ENCODE measurements at places on chromosomes 11 and 22.

- DNase-seq = no peak
Observed at GRCh38 chr22:31229402-31230079, 17.4 kb downstream of the LIMK2 start.

DNA sequence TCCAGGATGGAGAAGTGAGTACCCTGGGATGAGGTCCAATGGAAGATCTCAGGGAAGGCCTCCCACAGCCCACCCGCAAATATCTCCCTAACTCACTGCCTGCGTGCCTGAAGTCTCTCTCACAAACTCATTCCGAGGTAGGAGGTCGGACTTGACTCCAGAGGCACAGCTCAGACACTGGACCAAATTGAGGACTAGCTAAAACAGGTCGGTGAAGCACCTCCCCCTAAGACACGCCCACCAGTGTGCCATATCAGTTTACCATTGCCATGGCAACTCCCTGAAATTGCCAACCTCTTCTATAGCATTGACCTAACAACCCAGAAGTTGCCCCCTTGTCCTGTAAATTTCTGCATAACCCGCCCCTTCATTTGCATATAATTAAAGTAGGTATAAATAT, 17.5 kb downstream of the RPL3 start:
- DNase-seq = no peak

GRCh38 chr22:34036931-34037330, 116.7 kb upstream of the LARGE1 start:
- no peak for DNase-seq

DNA sequence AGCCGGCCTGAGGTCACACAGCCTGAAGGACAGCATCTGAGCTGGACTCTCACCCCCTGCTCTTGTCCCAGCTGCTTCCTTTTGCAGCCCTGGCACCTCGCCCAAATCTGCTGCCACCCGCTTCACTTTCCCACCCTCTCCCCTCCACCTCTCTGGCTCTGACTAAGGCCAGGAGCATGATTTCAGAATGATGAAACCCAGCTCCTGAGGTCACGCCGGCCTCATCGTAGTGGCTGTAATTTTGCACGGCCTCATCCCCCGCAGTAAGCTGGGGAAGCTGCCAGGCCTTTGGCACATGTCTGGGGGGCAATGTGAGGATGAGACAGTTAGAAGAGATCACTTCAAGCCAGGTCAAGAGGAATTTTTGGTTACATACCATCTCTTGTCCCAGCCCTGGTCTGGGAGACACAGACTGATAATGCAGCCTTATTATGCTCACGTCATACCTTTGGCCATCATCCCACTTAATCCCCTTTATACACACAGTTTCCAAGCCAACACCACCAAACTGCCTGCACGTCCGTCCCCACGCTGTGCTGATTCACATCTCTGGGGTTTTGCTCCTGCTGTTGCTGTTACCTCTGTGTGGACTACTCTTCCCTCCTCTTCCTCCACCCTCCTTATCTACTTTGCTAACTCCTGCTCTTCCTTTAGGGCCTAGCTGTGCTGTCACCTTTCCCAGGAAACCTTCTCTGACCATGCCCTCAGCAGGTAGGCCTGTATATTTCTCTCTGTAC, 58.1 kb downstream of the CHRDL2 start:
- no peak for DNase-seq

DNA sequence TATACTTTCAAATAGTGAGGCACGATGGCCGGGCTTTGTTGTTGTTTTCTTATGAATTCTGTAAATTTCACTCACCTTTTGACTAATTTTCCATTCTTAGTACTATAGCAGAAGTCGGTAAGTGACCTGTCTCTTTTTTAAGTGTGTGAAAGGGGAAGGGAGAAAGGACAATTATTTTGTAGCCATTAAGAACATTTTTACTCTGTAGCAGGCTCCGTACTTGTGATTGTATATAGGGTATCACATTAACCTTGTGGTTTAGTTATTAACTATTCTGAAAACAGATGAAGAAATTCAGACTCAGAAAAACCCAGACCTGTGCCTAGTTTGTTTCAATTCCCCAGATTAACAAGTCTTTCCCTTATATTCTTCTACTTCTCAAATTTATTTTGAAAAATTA, 78.7 kb downstream of the CASP12 start:
- DNase-seq = no peak

- no peak for DNase-seq
Observed at GRCh38 chr11:85114786-85115185, 512.4 kb downstream of the DLG2 start.

DNA sequence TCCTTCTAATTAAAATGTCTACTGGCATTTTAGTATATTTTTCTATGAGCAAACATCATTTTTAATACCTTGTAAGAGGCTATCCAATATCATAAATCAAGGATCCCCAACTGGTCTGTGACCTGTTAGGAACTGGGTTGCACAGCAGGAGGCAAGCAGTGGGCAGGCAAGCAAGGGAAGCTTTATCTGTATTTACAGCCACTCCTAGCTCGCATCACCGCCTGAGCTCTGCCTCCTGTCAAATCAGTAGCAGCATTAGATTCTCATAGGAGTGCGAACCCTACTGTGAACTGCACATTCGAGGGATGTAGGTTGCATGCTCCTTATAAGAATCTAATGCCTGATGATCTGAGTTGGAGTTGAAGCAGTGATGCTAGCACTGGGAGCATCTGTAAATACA, 70.2 kb upstream of the CREB3L1 start:
- DNase-seq = no peak

- no peak for DNase-seq
Observed at GRCh38 chr11:122720107-122720881, 64.8 kb downstream of the UBASH3B start.

DNA sequence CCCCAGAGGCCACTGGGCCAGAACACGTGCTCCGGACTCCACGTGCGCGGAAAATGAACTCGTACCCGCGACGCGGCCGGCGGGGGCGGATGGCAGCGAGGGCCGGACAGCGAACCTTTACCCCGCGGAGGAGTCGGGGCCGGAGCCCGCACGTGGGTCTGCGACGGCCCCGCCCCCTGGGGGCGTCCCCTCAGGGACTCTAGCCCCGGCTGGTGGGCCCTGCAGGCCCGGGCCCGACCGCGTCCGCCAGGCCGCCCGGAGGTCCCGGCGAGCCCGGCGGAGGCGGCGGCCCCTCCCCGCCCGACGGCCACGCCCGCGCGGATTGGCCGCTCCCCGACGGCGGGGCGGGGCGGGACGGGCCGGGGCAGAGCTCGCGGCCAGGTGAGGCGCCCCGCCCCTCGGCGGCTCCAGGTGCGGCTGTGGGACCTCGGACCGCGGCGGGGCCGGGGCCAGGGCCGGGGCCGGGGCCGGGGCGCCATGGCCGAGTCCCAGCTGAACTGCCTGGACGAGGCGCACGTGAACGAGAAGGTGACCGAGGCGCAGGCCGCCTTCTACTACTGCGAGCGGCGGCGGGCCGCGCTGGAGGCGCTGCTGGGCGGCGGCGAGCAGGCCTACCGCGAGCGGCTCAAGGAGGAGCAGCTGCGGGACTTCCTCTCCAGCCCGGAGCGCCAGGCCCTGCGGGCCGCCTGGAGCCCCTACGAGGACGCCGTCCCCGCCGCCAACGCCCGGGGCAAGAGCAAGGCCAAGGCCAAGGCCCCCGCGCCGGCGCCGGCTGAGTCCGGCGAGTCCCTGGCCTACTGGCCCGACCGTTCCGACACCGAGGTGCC, at the start of gene FAM83F:
Gene FAM83F, plus strand, starts transcription at position 389 of the 827 bp plus-strand sequence. Its CDS starts 89 bp downstream, at position 478.
- DNase-seq = no peak

- DNase-seq = no peak
Observed at GRCh38 chr22:42177891-42178336, 47.3 kb upstream of the CYP2D6 start.

- no peak for DNase-seq
Observed at GRCh38 chr11:78339483-78339882, 78.1 kb downstream of the GAB2 start.

DNA sequence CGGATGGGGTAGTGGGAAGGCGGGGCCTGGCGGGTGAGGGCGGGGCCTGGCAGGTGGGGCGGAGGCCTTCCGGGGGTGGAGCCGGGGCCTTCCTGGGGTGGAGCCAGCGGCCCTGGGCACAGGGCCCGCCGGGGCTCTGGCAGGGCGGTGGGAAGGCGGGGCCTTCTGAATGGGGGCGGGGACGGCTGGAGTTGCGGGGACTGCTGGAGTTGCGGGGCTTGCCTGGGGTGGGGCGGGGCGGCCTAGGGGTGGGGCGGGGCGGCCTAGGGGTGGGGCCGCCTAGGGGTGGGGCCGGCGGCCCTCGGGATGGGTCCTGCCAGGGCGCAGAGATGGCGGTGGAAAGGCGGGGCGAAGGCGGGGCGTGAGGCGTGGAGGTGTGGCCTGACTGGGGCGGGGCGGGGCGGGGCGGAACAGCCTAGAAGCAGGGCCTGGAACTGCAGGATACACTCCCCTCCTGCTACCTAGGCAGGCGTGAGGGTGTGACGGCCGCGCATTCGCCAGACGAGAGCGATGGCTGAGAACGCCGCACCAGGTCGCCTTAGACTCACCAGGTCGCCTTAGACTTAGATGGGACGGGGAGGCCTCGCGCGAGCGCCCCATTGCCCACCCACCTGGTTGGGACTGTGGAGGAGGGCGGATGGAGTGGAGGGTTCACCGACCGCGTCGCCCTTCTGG, 19.3 kb downstream of the RRP7A start:
- DNase-seq = peak; percentile 92

DNA sequence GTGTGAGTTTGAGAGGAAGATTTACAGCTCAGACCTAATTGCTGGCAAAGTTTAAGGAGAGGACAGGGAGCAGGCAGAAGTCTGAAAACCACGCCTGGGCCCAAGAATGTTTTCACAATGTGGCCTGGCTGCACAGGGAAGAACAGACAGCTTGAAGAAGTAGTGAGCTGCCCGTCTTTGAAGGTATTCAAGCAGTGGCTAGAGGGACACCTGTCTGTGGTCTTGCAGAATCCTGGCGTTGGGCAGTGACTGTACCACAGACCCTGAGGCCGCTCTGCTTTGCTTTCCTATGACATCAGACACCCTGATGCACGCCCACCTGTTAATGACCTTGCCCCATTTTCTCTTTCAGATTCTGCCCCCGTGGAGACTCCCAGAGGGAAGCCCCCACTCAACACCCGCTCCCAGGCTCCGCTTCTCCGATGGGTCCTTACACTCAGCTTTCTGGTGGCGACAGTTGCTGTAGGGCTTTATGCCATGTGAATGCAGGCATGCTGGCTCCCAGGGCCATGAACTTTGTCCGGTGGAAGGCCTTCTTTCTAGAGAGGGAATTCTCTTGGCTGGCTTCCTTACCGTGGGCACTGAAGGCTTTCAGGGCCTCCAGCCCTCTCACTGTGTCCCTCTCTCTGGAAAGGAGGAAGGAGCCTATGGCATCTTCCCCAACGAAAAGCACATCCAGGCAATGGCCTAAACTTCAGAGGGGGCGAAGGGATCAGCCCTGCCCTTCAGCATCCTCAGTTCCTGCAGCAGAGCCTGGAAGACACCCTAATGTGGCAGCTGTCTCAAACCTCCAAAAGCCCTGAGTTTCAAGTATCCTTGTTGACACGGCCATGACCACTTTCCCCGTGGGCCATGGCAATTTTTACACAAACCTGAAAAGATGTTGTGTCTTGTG, 6.6 kb upstream of the MCM5 start:
- no peak for DNase-seq

DNA sequence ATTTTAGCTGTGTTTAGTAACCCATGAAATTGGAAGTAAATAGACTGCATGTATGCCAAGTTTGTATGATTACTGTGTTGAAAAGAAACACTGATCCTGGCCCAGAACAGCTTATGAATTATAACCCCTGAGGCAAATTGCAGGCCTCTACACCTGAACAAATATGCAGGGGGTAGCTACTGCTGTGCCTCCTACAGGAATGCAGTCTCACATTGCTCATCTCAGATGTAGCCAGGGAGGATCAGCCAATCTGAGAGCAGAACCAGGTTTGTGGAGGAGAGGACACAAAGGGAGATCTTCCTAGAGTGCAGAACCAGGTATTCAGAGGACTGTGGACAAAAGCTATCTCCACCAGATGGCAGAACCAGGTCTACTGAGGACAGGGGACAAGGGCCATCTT, 442.2 kb upstream of the DDI1 start:
- no peak for DNase-seq

GRCh38 chr11:22984045-22984444, 123.8 kb upstream of the CCDC179 start:
- DNase-seq = no peak

- no peak for DNase-seq
Observed at GRCh38 chr22:40434745-40435144, 64.4 kb downstream of the SGSM3 start.

- DNase-seq = no peak
Observed at GRCh38 chr11:44833877-44834452, 107.2 kb downstream of the TSPAN18 start.

- peak; percentile 68 for DNase-seq
Observed at GRCh38 chr11:63769042-63769713, 603 bp upstream of the ZFTA start.

- no peak for DNase-seq
Observed at GRCh38 chr11:66607126-66607834, 9.2 kb upstream of the RBM14 start.

DNA sequence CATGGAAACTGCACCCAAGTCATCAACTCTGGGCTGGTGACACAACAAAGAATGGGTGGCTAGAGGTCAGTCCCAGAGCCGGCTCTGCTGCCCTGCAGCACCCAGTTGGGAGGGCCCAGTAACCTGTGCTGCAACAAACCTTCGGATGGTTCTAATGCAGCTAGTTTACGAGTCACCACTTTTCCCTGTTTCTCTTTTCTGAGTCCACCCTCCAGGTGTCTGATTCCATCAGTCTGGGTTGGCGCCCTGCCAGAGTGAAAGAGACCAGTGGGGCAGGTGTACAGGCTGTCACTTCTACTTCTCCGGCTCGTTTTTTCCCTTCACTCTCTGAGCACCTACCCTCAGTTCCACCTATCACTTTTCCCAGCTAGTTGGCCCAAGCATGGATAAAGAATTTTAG, 572.9 kb downstream of the NTM start:
- DNase-seq = no peak

DNA sequence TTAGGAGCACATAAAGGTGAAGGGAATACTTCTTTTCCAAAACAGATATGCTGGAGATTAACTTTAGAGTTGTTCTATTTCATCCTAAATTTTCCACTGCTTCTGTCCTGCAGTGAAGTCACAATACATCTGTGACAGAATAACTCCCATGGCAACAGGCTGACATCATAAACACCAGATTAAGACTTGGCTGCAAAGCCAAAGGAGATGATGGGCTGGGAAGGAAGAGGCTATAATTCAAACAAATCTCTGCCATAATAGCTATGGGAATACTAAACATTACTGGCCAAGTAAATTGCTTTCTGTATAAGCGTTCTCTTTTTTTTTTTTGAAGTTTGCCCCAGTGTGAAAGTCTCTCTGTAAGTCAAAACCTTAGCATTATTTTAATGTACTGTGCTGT, 107.7 kb downstream of the CADM1 start:
- no peak for DNase-seq

GRCh38 chr22:46588279-46589140, 31.7 kb upstream of the GRAMD4 start:
- DNase-seq = no peak

GRCh38 chr22:19822301-19823117, 32.2 kb downstream of the GNB1L start:
- DNase-seq = no peak

GRCh38 chr22:29090039-29090438, 17.2 kb downstream of the KREMEN1 start:
- DNase-seq = no peak

- no peak for DNase-seq
Observed at GRCh38 chr11:126060757-126061171, 1.9 kb downstream of the CDON start.

Measured in activated T-cell treated with anti-CD3 and anti-CD28 coated beads, Interleukin-2, amount 50 U/mL, for 48 hours (primary cell).